ENCODE measurements at places on chromosomes 11 and 22.

- DNase-seq, result no peak
These were observed 598 bp downstream of the CABIN1 start for GRCh38 chr22:24011735-24012068.

DNA sequence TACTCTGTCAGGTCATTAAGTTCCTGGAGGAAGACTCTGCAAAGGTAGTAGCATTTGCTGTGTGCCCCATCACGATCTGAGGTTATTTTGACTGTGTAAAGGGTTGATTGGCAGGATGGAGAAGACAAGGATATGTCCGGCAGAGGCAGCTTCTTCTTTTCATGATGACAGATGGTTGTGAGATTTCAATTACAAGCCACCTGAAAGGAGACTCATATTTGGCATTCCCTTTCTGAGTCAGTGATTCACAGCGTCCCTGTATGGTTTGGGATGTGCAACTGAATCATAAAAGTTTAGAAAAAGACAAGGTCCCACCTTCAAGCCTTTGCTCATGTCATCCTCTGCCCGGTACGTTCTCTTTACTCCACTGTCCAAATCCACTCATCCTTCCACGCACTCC lies 113.4 kb downstream of the MTNR1B start:
- DNase-seq, result no peak

DNA sequence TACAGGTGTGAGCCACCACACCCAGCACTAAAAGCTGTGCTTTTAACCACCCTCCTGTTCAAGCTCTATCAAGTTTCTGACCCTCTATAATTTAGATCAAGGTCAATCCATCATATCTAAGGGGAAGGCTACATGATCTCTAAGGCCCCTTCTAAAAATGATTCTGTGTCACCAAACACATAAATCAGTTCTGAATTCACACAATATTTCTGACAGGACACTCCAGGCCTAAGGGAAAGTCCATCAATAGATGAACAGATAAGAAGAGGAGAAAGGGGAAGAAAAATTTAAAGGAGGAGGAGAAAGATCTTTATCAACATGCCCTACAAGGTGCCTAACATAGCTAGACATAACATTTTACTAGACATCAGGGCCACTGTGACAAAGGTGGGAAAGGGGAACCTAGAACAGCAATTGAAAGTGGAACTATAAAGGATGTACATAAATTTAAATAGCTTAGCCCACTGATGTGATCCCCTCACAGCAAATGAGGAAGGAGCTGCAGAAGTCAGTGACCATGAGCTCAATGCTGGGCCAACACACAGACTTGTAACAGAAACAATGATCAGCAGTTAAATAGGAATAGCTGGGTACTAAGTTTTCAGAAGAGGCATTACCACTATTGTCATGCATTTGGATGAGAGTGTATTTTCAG lies 4.7 kb downstream of the PRCP start:
- no peak for DNase-seq

DNA sequence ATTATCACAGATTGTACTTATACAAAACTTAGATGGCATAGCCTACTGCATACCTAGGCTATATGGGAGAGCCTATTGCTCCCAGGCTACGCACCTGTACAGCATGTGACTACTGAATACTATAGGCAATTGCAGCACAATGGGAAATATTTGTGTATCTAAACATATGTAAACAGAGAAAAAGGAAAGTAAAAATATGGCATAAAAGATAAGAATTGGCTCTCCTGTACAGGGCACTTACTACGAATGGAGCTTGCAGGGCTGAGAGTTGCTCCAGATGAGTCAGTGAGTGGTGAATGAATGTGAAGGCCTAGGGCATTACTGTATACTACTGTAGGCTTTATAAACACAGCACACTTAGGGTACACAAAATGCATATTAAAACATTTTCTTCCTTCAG lies 13.2 kb downstream of the APOL6 start:
- DNase-seq, result no peak

- DNase-seq, result no peak
These were observed 82.3 kb downstream of the USP35 start for GRCh38 chr11:78270971-78271370.

- no peak for DNase-seq
These were observed 85.0 kb downstream of the CHST1 start for GRCh38 chr11:45580399-45580798.

- DNase-seq, result no peak
These were observed 8.0 kb upstream of the TPCN2 start for GRCh38 chr11:69040581-69041260.

GRCh38 chr11:35146074-35146521 lies 7.1 kb downstream of the CD44 start:
- peak; percentile 52 for DNase-seq
